GM12891 (cell line): ENCODE measurements at places on chromosomes 11 and 22.

GRCh38 chr11:23310276-23310675 lies 450.0 kb upstream of the CCDC179 start:
- no peak for DNase-seq

- DNase-seq, result no peak
Observed at GRCh38 chr11:8325591-8326304, 62.1 kb upstream of the LMO1 start.

DNA sequence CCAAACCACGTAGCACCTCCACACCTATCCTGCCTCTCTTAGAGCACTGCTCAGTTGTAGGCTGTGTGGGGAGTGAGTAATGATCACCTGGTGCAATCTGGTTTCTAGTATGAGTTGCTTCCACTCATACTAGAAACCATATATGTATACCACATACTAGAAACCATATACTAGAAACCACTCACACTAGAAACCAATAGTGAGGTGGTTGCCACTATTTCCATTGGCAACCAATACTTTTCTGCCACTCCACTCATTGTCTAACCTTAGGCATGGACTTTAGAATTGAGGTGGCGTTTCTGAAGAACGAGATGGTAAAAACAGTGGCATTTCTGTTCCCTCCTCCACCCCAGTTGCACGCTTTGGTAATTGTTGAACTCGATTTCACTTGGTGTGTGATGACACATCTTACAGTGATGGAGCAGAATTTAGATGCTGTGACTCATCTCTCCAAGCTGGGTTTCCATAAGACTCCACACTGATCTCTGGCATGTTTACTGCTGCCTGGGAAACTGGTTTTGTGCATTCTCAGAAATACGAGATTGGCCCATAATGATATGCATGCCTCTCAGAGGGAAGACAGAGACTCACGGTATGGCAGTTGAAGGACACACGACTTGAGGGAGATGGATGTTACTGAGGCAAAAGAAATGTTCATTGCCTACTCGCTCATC lies 82.9 kb downstream of the KIRREL3 start:
- no peak for DNase-seq

- no peak for DNase-seq
Observed at GRCh38 chr11:83168756-83169155, 11.8 kb downstream of the PCF11 start.

- DNase-seq, result no peak
Observed at GRCh38 chr11:105000797-105001196, 22.2 kb downstream of the CASP5 start.

DNA sequence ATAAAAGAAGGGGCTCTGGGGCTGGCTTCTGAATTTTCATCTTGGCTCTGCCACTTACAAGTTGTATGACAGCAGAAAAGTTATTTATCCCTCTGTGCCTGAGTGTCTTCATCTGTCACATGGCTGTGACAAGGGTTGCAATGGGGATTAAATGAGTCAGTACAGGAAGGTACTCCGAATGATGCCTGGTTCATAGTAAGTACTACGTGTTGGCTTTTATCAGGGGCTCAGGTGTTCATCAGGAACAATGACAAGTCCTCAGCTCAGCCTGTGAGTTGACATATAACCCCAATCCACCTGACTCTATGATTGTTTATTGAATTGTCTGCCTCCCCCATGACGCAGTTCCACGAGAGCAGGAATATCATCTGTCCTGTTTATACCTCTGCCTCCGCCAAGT lies 45.7 kb downstream of the PAMR1 start:
- no peak for DNase-seq

GRCh38 chr11:67352546-67353316 lies 615 bp downstream of the POLD4 start:
- DNase-seq, result no peak

- no peak for DNase-seq
Observed at GRCh38 chr11:40328890-40329614, 1130.4 kb downstream of the LRRC4C start.

DNA sequence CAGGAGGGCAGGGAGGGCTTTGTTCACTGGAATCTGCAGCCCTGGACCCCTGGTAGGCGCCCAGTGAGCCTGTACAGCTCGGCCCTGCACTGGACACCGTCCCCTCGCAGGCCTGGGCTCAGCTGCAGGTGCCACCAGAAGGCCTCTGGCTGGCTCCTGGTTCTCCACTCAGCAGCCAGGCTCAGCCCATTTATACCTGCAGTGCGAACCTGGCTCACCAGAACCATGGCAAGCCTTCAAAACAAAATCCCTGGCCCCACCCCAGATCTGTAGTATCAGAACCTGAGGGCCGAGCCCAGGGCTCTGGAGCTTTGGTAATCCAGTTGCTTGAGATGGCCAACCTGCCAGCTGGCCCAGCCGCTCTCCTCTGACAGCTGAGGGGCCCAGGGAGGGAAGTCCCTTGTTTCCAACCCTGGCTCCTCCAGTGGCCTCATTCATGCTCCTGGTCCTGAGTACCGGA lies 870 bp upstream of the FREY1 start:
- no peak for DNase-seq

GRCh38 chr11:116073854-116074837 lies 569.9 kb upstream of the CADM1 start:
- peak; percentile 17 for DNase-seq

- no peak for DNase-seq
Observed at GRCh38 chr11:119518746-119519730, 96.1 kb upstream of the THY1 start.

- DNase-seq, result no peak
Observed at GRCh38 chr11:130379276-130379675, 49.1 kb downstream of the ADAMTS8 start.

DNA sequence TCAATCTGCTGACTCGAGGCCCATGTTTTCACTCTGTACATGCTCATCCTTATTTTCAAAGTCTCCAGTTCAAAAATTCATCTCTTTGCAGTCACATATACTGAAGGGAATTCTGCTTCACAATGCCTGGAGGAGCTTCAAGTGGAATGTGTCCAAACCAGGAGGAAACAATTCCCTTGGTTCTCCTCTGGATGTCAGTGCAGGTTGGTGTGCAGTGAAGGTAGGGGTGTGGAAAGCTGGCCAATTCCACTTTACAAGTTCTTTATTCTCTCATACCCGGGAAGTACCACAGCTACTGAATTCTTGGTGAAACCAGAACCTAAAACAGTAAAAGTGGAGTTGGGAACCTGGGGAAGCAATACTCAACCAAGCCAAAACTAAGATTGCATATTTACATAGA lies 57.3 kb downstream of the BDNF start:
- no peak for DNase-seq

- no peak for DNase-seq
Observed at GRCh38 chr22:39707351-39707750, 136.8 kb downstream of the CACNA1I start.

DNA sequence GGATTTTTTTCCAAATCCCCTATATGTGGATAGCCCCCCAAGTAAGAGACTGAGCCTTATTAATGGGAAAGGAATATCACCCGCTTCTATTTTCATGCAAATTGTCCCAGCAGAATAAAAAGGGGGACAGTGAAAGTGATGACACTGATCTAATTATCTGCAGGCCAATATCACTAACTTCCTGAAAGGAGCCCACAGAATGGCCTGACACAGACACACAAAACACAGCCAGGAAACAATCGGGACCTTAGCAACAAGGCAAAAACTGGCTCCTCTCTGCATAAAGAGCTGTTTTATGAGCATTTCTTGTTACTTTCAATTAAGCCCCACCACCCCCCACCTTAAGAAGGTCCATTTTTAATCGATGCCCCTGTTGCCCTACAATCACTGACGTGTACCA lies 54.3 kb upstream of the FAM181B start:
- DNase-seq, result no peak

DNA sequence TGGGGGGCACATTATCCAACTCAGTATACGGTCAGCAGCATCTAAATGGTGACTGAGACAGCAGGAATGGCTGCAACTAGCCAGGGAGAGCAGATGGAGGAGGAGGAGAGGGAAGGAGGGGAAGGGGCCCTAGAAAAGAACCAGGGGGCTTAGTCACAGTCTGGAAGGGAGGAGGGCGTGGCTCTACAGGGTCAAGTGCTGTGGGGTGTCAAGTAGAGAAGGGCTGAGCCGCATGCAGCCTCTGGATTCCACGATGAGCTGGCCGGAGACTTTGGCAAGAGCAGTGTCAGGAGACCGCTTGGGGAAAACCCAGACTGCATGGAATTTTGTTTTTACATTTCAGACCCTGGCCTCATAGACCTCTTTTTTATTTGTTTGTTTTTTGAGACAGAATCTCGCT lies 25.8 kb upstream of the PPFIA1 start:
- DNase-seq, result no peak

DNA sequence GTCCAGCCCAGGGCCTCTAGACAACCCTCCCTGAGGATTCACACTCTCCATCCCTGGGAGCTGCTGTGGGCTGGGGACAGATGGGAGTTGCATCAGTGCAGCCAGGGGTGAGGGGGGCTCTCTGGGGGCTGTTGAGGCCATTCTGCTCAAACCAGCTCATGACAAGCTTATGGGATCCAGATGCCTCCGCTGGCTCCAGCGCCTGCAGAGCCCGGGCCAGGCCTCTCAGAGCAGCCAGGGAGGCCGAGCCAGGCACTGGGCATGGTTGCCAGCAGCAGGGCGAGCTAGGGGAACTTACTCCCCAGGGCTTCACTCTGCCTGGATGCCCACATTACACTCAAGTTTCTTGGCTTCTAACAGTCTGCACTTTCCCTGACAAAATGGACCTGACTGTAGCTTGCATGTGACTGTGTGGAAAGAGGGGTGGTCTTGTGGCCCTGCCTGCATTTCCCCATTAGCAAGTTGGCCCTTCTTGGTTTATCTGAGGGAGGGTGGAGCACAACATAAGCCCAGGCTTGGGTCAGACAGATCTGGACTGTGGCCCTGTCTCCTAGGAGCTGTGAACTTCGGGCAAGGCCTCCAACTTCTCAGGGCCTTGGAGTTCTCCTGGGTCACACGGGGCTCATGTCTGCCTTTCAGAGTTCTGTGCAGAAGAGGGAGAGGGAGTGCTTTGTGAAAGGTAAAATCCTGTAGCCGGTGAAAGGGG lies 34.5 kb upstream of the CYB5R3 start:
- DNase-seq, result no peak

DNA sequence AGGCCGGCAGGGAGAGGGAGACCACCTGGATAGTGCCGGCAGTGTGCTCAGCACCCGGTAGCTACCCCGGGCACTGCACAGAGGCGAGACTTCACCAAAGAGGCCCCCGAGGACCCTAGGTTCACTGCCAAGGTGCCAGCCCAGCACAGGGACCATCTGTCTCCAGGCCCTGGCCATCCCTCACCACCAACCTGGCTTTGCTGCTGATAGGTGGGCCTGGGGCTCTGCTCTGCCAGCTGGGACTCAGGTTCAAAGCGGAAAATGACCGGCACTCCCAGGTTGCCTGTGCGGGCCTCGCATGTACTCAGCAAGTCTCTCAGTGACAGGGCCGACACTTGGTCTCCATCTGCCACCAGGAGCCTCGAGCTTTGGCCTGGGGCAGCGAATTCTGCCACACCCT lies 812.2 kb downstream of the BRD1 start:
- no peak for DNase-seq

- DNase-seq, result no peak
Observed at GRCh38 chr11:61699737-61700160, 19.6 kb downstream of the DAGLA start.

DNA sequence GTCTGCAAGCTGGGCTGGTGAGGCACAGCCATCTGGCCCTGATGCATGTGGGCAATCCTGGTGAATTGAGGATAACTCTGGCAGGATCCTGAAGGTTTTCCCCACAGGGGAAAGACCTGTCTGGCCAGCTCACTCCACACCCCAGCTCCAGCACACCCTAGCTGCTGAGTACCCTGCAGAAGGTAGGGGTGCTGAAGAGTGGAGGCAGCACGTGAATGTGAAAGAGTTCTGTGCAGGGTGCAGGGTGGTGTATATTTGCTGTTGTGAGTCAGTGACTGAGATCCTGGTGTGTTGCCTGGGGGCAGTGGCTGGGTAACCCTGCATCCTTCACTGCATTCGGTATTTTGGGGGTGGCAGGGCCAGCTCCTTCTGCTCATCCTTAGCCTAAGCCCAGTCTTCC lies 22.4 kb downstream of the DGAT2 start:
- DNase-seq, result no peak

- no peak for DNase-seq
Observed at GRCh38 chr11:69476509-69476961, 4.9 kb upstream of the LINC01488 start.

DNA sequence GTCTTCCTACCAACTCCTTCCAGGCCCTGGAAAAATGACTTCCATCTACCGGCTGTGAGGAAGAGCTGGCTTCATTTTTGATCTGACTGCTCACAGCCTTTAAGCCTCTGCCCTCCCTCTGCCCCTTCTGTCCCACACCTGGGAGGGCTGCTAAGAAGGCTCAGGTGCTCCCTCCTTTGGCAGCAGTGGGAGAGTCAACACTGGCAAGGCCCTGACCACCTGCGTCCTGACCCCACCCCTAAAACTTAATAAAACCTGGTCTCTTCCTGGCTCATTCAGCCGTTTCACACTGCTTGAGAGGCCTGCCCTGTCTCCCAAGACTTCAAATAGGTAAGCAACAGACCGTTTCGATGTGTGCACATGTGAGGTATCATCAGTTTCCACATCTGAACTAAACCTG lies 52.1 kb upstream of the NFRKB start:
- no peak for DNase-seq

GRCh38 chr11:60985991-60986915 lies 14.8 kb downstream of the CD6 start:
- DNase-seq, result no peak

- no peak for DNase-seq
Observed at GRCh38 chr11:12862696-12863469, 146.2 kb upstream of the RASSF10 start.

DNA sequence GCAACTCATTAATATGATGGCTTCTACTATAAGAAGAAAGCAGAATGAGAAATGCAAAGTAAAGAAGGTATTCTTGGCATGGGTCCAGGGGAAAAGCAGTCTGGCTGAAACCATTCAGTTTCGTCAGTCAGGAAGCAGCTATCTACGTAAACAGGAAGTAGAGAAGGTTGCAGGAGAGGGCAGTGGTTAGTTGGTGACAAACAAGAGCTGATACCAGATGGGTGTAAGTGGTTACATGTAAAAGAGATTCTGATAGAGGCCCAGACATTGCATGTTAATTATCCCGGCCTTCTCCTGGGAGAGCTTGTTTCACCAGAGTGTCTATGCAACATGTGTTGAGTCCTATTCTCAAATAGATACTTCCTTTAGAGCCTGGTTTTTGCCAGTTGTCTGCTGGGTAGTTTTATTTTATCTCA lies 58.4 kb upstream of the PSMA1 start:
- DNase-seq, result no peak

- DNase-seq, result no peak
Observed at GRCh38 chr11:67435727-67436458, 1.6 kb downstream of the PTPRCAP start.

DNA sequence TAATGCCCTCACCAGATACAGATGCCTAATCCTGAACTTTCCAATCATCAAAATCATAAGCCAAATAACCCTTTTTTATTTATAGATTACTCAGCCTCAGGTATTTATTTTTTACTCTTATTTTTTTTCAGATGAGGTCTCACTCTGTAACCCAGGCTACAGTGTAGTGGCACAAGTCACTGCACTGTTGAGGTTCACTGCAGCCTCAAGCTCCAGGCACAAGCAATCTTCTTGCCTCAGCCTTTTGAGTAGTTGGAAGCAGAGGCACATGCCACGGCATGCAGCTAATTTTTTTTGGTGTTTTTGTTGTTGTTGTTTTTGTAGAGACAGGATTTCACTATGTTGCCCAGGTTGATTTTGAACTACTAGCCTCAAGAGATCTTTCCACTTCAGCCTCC lies 49.5 kb downstream of the TTC28 start:
- no peak for DNase-seq

GRCh38 chr11:103110391-103110790 lies 1.2 kb downstream of the DYNC2H1 start:
- DNase-seq, result no peak
